ENCODE measurements at places on chromosomes 16 and 17. TPM values are rescaled to one million over a fixed set of nuclear protein-coding genes. Genes with fewer than 3 reads are reported as not detected.

- no peak for DNase-seq
- H3K4me1 ChIP-seq: peaks cover 3% of the 10 kb centered on the region
- H3K36me3 ChIP-seq: peaks cover 33% of the 10 kb centered on the region
- H3K27ac ChIP-seq: no peak overlapping the region
Observed at GRCh38 chr17:49817993-49818392, 29.5 kb downstream of the KAT7 start.

The CCL1 gene
- total RNA-seq: not detected

The SLFN12L gene
- total RNA-seq: under 0.01 TPM

- peak overlapping the region; percentile 93 for H3K27ac ChIP-seq
- peak; percentile 53 for DNase-seq
- no peak overlapping the region for H3K4me3 ChIP-seq
Observed at GRCh38 chr17:59765038-59765437, 57.6 kb downstream of the VMP1 start.

- H3K36me3 ChIP-seq: no peaks in the 10 kb centered on the region
- H3K4me3 ChIP-seq: no peak overlapping the region
- no peaks in the 10 kb centered on the region for H3K4me1 ChIP-seq
Observed at GRCh38 chr16:71569621-71570020, 7.3 kb downstream of the TAT start.

DNA sequence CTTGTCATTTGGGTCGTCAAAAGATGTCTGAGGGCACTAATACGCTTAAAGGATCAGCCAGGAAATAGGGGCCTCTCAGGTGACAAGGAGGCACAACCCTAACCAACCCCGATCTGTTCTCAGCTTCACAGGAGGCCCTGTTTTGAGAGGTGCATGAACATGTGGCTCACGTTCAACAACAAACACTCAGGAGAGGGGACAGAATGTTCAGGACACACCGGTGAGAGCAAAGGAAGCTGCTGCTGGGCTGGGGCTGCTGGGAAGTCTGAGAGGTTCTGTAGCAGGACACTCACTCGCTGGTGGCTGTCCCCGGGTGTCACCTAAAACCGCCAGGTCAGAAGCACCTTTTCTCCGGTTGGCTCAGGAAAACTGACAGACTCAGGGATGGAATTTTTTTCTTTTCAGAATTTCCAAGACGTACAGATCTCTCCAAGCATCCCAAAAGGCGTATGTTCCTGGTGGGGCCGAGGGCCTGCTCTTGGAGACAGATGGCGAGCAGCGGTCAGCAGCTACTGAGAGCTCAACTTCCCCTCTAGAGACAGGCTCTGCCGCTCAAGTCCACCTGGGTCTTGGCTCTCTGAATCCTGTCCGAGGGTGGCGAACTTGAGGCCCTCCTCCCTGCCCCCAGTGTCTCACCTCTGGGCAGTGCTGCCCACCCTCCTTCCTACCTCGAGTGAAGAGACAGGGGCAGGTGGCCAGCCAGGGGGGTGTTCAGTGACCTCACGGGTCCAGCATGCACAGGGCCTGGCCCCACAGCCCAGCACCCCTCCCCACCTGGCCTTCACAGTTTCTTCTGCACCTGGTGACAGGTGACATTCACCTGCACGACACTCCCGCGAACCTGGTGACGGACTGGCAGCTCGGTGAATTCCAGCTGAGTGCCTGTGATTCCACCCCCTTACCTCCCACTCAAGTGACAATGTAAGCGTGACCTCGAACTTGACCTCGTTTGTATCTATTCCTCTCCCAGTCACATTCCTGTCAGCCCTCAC is 22.9 kb downstream of the CLUH start:
- peaks cover 23% of the 10 kb centered on the region for H3K36me3 ChIP-seq
- no peak overlapping the region for H3K27ac ChIP-seq
- DNase-seq: no peak
- no peaks in the 10 kb centered on the region for H3K27me3 ChIP-seq
- peaks cover 6% of the 10 kb centered on the region for H3K4me1 ChIP-seq
- no peak overlapping the region for H3K4me3 ChIP-seq

DNA sequence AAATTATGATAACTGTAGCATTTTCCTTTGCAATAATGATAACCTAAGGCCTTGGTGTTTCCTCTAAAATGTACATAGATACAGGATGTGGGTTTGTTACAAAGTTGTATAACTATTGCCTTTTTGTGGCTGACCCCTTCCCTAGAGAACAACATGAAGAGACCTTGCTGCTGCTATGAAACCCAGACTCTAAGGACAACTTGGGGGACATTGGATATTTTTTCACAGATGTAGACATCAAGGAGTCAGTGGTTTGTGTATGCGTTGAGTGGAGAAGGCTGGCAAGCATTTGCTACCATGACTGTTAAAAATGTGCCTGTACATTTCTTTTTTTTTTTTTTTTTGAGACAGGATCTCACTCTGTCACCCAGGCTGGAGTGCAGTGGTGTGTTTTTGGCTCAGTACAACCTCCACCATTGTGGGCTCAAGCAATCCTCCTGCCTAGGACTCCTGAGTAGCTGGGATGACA is 12.3 kb downstream of the HMOX2 start:
- no peak overlapping the region for H3K4me3 ChIP-seq
- no peaks in the 10 kb centered on the region for H3K27me3 ChIP-seq
- peak overlapping the region; percentile 54 for H3K27ac ChIP-seq

The ACSM5 gene
- total RNA-seq: not detected

DNA sequence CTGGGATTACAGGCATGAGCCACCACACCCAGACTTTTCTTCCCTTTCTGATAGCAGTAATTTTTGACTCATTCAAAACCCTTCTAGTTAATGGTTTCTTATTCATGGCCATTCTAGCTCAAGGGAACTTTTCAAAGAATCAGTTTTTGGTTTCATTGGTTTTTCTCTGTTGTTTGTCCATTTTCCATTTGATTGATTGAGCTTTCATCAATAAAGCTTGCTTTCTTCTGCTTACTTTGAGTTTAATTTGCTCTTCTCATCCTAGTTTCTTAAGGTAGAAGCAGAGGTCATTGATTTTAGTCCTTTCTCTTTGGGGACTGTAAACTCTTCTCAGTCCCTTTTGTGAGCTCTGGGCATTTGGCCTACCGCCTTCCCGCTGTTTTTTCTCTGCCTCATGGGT is 82.0 kb upstream of the CHMP6 start:
- peaks cover 45% of the 10 kb centered on the region for H3K36me3 ChIP-seq
- no peaks in the 10 kb centered on the region for H3K27me3 ChIP-seq
- H3K4me1 ChIP-seq: no peaks in the 10 kb centered on the region

- no peak overlapping the region for H3K27ac ChIP-seq
- H3K36me3 ChIP-seq: no peaks in the 10 kb centered on the region
- no peaks in the 10 kb centered on the region for H3K27me3 ChIP-seq
- H3K4me1 ChIP-seq: no peaks in the 10 kb centered on the region
- no peak for DNase-seq
Observed at GRCh38 chr16:76656994-76657393, 379.8 kb downstream of the CNTNAP4 start.

The RUNDC3A gene
- under 0.01 TPM for total RNA-seq

The TNFRSF17 gene
- not detected for total RNA-seq

DNA sequence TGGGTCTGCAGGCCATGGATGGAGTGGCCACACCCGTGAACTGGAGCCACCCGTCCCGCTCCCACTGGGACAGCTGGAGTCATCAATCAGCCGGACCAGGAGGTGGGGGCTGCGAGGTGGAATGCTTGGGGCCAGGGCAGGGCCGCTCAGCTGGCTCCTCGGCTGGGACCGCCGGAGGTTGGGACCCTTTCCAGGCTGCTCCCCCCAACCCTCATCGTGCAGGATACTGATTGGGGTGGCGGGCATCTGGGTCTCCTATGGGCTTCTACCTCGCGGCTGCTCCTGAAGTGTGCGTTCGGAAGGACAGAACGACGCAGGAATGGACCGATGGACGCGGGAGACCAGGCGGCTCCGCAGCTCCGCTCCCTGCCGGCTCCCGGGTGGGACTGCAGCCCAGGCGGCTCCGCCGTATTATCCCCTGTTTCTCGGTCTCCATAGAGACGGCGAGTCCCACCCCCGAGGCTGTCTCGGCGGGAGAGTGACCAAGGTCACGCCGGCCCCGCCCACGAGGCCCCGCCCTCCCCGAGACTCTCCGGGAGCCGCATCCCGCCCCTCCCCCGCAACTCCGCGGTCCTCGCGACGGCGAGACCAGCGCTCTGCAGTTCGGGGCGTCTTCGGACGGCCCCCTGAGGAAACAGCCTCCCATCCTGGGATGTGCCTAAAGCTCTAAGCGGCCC is at the start of gene TPPP3:
TPPP3 (minus strand) TSS at position 388 of the 677 bp plus-strand sequence. CDS start 2,387 bp downstream, outside the sequence.
- H3K36me3 ChIP-seq: no peaks in the 10 kb centered on the region
- H3K27me3 ChIP-seq: no peaks in the 10 kb centered on the region
- no peak within 1 kb of the TSS for H3K27ac ChIP-seq
- peaks cover 16% of the 10 kb centered on the region for H3K4me1 ChIP-seq
